ENCODE measurements at places on chromosomes 11 and 22. TPM values are rescaled to one million over a fixed set of nuclear protein-coding genes. Genes with fewer than 3 reads are reported as not detected.

- DNase-seq, result no peak
These were observed 23.8 kb downstream of the GAS2 start for GRCh38 chr11:22690257-22690656.

DNA sequence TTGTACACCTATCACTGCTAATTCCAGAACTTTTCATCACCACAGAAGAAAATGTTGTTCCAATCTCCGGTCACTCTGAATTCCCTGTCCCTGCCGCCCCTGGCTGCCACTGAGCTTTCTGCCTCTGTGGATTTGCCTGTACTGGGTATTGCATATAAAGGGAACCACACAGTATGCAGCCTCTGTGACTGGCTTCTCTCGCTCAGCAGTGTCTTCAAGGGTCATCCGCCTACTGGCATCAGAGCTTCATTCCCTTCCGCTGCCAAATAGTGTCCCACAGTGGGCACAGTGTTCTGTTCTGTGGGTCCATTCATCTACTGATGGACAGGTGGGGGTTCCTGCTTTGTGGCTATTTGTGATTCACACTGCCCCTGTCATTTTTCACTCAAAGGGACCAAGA, 5.3 kb downstream of the DHCR7 start:
- no peak for DNase-seq

GRCh38 chr11:59187035-59187434, 15.1 kb downstream of the DTX4 start:
- no peak for DNase-seq

DNA sequence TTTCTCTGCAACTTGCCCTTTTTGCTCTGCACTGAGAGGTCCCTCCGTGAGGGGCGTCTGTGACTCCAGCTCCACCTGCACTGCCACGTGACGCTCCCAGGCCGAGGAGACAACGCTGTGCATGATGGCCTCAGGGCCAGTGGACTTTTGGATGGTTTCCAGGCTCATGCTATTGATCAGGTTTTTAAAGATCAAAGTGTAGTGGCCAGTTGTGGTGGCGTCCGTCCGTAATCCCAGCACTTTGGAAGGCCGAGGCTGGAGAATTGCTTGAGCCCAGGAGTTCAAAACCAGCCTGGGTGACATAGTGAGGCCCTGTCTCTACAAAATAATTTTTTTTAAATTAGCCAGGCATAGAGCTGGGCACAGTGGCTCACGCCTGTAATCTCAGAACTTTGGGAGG, 16.1 kb downstream of the RPL3 start:
- DNase-seq, result no peak

DNA sequence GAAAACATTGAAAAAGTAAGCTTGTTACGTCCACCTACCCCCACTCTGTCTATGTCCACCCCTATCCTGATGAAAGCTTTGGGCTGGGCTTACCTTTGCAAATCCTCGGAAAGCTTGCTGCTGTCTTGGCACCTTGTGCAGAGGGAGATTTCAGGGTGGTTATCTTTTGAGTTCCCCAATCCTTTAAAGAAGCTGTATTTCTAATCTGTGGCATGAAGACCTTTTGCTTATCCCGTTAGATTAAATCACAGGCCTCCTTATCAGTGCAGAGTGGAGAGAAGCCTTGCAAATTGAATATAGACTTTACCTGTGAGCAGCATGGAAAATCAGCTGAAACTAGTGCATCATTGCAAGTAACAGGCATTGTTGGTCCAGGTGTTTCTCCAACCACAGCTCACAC, 580.6 kb upstream of the ANO5 start:
- no peak for DNase-seq

DNA sequence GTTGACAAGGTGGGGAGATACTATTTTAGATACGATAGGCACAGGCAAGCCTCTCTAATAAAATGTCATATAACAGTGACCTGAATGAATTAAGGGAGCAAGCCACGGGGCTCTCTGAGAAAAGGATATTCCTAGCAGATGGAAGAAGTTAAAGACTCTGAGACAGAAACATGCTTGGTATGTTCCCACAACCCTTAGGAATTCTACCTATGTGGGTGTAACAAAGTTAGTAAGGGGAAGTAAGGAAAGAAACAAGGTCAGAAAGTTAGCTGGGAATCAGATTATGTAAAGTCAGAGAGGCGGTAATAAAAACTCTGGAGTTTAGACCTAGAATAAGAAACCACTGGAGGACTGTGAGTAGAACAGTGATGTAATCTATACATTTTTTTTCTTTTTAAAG, 59.7 kb upstream of the GDPD4 start:
- no peak for DNase-seq

DNA sequence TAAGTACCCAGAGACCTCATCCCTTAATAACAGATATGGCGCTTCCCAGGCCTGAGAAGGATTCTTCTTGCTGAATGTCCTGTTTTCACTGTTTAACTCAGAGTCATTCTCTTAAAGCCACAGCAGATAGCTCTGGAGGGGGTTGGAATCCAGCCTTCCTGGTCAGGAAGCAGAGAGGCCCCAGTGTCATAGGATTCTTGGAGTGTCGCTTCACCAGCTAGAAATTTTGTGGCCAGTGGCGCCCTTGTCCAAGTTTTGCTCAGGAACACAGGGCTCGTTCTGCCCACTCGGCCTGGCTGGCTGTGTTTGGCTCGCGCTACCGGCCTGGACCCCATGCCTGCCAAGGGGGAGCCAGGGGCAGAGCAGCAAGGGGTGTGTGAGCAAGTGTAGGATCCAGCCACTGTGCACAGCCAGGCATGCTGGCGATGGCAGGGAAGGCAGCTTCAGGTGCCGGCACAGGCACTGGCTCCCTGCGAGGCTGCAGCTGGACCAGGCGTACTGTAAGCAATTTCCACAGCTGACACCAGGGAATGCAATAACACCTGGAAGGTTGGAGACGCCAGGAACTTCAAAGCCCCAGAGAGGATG, 214.8 kb upstream of the SESN3 start:
- DNase-seq, result no peak

DNA sequence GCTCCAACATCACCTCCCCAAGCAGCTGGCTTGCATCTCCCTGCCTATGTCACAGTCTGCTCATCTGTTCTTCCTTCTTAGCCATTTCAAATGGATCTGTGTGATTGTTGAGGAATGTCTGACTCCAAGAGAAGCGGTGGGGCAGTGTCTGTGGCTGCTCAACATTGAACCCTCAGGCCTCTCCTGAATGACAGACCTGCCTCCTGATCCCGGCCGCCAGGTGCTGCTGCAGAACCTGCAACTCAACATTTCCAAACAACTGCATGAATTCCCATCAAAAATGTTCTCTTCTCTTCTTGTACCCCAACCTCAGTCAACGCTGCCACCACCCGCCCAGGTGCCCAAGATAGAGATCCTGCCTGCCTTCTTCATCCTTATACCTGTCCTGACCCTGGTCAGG, 132.5 kb downstream of the FBXO7 start:
- no peak for DNase-seq

DNA sequence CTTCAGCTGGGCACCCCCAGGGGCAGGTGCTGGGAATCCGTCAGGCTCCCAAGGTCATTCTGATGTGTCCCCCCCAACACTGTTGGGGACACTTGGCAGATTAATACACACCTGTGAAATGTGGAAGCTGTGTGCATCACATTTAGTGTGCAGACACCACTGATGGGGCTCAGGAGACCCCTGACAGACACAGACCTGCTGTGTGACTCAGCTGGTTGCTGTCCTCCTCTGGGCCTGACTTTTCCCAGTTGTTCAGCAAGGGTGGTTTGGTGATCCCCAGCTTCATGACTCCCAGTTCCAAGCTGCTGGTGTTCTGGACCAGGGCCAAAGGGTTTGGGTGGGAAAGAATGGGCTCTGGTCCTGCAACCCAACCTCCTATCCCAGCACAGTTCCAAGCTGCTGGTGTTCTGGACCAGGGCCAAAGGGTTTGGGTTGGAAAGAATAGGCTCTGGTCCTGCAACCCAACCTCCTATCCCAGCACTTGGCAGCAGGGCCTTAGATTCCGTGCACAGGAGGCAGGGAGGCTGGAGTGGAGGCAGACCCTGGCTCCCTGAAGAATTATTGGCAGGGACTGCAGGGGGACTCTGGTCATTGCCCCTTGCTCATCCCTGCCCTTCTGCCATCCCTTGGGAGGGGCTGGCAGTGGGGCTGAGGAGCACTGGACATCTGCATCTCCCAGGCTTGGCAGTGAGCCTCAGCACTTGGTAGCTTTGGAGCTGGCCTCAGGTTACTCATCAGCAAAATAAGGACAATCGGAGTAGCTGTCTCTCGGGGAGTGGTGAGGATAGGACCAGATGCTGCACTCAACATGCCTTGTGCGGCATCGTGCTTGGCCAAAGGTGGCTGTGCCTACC, 8.4 kb upstream of the OMP start:
- DNase-seq, result no peak

DNA sequence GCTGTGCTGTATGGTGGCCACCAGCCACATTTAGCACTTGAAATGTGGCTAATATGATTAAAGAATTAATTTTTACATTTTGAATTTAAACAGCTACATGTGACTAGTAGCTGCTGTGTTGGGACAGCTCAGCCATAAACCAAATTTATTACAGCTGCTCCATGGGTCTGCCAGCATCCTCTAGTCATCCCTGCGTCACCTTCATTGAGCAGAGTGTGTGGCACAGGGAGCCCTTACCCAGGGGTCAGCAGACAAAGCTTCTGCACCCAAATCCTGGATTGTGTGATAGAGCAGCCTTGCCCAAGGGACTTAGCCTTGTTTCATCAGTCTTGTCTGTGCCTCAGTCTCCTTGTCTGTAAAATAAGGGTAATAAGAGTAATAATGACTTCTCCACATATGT, 19.4 kb upstream of the ACCSL start:
- no peak for DNase-seq

DNA sequence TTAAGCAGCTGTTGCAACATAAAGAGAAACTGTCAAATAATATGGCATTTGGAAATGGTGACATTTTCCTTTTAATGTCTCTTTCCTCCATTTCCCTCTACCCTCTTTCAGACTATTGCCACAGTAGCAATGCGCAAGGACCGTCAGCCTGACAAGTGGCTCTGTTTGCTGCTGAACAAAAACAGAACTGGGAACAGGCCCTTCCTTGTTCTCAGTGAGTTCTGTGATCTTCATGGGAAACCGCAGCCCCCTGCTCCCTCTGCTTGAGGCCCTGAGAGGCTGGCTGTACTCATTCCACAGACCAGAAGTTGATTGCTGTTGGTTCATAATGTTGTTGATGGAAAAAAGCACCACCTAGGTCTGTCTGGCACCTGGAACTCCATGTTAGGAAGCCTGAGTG, 559.7 kb downstream of the OPCML start:
- no peak for DNase-seq

The TREH gene
- not detected for total RNA-seq

The RTN3 gene
- 162 TPM for total RNA-seq

The ZP1 gene
- total RNA-seq, result 0.32 TPM

The LRRC75B gene
- 23.1 TPM for total RNA-seq
